ENCODE measurements at places on chromosomes 6 and 20.

GRCh38 chr20:35243317-35243716 lies 16.8 kb downstream of the MMP24 start:
- no peak for DNase-seq

- DNase-seq, result no peak
Observed at GRCh38 chr6:100305209-100305869, 159.4 kb downstream of the SIM1 start.

GRCh38 chr20:62997417-62998035 lies 9.2 kb downstream of the BHLHE23 start:
- no peak for DNase-seq

DNA sequence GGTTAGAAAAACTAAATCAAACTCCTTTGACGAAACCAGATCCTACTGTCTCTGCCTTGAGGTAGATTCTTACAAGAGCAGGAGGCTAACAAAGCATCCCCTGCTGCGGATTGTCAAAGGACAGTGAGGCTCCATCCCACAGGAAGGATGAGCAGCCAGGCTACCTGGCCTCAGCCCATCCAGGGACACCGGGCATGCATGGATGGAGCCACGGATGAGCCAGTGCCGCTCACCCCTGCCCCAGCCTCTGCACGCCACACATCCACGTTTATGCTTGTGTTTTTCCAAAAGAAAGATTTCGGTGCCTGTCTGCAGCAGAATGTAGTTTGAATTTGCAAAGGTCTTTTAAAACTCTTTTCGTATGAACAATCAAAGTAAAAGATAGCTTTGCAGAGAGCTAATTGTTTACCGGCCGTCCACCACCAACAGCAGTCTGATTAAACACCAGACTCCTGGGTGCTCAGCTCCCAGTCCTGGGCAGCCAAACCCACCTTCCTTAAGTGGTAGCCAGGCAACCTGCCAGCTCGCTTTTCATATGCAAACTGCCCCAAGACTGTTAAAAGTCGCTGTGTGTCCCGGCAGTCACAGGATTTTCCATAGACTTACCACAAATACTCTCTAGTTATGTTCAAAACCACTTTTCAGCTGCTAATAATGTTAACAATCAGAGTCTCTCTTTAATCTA lies 999 bp downstream of the THBS2 start:
- DNase-seq, result peak; percentile 14

DNA sequence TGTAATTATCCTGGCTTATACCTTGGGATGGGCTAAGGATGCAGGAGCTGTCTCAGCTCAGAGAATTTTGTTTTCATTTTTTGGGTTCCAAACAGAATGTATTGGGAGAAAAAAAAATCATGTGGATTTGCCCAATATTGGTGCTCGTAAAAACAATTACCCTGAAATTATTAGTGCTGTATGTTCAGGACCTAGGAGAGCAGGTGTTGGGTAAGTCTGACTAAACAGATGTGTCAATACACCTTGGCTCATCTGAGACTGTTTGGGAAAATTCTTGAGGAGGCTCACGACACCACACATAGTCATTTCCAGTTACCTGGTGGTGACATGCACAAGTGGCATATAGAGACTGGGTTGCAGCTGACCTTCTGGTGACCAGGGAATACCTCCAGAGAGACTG lies 802.1 kb upstream of the FLRT3 start:
- no peak for DNase-seq

DNA sequence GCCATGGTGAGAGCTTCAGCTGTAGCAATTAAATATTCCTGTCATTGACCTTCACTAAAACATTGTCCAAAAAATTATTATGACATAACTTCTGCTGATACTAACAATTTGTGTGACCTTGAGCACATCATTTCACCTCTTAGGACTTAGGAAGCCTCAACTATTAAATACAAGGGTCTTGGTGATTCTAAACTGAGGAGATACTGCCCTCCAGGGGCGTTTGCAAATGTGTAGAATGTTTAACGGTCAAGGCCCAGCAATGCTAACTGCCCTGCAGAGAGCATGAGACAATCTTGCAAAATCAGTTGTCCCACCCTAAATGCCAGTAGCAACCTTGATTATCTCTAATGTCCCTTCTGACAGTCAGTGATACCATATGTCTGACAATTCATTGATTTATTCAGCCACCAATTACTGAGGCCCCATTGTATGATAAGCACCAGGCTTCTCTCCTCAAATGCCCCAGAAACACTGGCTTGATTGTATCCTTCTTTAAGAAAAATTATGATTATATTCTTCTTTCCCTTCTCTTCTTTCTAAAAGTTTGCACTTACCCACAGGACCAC lies 284.1 kb upstream of the PLN start:
- peak; percentile 52 for DNase-seq

DNA sequence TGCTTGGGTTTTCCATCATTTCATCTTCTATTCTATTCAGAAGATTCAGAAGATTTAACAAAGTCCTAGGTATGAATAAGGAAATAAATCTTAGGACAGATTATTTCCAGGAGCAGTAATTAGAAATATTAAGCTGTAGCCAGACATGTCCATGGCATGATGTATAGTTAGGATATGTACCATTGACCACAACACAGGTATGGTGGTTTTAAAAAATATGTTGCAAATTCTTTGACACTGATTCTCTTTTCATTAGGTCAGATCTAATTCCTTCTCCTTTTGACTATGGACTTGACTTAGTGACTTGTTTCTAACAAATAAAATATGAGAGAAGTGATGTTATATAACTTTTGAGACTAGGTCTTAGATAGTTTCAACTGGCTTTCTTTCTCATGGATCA lies 23.5 kb upstream of the PDE7B start:
- no peak for DNase-seq

GRCh38 chr6:12343122-12343439 lies 52.9 kb downstream of the EDN1 start:
- DNase-seq, result no peak

DNA sequence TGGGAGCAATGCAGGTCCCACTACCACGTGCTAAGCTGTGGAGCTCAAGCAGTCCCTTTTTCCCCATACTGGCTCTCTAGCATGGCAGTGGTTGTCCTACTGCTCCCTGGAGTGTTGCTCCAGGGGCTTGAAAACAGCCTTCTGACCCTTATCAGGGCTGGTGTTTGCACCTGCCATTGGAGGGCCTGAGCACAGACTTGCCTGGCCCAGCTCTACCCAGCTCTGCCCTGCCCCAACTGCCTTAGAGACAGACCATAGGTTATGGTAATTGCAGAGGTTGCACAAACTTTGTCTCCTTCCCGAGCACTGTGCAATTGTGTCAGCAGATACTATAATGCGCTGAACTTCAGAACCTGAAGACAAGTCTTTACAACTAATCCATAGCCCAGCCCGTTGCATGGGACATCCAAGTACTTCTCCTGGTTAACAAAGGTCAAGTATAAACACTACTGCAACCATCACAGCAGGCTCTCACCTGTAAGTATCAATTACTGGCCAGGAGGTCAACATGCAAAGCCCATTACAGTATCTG lies 58.7 kb downstream of the PDSS2 start:
- DNase-seq, result no peak

GRCh38 chr6:2109796-2110195 lies 135.6 kb downstream of the GMDS start:
- no peak for DNase-seq

GRCh38 chr6:26270486-26270861 lies 94.5 kb upstream of the BTN3A2 start:
- no peak for DNase-seq

GRCh38 chr6:135347887-135348286 lies 149.7 kb downstream of the AHI1 start:
- no peak for DNase-seq

DNA sequence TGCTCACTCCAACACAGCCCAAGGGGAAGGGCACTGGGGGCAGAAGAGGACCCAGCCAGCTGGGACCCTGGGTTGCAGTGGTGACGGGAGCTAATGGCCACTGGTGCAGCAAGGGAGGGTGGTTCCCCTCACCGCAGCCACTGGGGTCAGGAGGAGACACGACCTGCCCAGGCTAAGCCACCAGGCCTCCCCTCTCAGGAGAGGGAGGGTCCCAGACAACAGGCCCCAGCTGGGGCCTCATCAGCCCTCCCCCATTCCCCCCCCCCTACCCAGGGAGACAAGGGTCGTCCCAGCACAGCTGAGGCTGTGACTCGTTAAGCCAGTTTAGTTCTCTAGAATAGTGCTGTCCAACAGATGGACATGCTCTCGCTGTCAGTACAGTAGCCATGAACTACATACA lies 17.3 kb upstream of the MATN4 start:
- DNase-seq, result no peak

DNA sequence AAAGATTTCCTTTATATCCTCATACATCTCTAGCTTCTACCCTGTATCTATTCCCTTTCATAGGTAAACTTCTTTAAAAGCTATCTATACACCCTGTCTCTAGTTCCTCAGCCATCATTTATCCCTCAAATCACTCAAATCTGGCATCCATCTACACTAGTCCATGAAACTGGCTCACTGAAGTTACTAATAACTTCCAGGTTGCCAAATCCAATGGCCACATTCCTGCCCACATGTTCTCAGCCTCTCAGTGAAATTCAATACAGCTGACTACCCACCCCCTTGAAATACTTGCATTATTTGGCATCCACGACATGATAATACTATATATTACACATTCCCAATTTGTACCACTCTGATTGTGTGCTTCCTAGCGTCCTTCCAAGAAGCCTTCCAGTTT lies 8.7 kb downstream of the REPS1 start:
- DNase-seq, result no peak

- DNase-seq, result peak; percentile 86
Observed at GRCh38 chr20:44747166-44748004, 1.7 kb downstream of the KCNK15 start.

GRCh38 chr6:40000964-40001515 lies 66.8 kb upstream of the MOCS1 start:
- no peak for DNase-seq

GRCh38 chr6:91683240-91683639 lies 1096.4 kb upstream of the MAP3K7 start:
- DNase-seq, result no peak

DNA sequence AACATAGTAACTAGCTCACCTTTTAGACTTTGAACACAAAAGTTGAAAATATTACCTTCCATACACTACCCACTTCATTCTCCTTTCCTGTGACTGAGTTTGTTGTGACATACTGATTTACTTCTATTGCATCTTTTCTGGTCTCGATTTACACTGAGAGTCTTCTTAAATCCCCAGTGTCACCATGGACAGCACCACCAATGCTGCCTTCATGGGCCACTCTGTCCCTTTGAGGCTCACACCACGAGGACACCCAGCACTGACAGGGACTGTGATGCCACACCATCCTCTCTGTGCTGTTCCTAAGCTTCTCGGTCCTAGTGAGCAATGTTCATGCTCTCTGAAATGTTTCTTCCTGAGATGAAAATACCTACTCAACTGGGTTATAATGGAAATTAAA lies 337.1 kb upstream of the IRAK1BP1 start:
- no peak for DNase-seq

DNA sequence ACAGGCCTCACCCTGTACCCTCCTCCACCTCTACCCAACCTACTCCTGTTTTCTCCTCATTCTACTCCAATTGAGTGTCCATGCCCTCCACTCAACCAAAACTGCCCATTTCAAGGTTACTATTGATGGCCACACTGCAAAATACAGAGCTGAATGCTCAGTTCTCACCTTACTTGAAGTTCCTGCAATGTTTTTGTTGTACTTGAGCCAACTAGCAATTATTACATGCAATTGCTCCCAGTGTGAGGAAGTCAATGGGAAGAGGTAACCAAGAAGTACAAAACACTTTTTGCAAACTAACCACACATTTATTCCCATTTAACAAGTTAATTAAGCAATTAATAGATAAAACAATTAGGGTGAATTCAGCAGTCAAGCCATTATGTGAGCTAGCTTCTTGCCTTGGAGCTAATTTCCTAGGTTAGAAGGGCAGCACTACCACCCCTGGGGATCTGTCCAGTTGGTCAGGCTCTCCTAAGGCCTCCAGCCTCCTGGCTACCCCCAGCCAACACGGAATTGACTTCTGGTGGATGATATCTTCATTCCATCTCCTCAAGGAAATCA lies 52.4 kb upstream of the GGTLC1 start:
- DNase-seq, result no peak
